GM03348 (cell line): ENCODE measurements at places on chromosomes 4 and X.

DNA sequence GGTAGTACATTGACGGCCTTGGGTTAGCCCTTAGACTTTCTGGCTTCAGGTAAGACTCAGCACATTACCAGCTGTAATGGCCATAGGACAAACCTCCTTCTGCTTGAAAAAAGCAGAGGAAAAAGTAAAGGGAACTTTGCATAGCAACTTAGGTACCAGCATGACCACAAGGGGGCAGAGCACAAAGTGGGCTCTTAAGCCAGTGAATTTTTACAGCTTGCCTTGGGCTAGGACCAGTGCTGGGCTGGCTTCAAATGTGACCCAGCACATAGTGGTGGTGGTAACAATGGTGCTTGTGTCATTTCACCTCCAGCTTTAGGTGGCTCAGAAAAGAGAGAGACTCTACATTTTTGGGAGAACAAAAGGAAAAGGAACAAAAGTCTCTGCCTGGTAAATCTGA, 66.1 kb downstream of the KLHL4 start:
- no peak for DNase-seq

DNA sequence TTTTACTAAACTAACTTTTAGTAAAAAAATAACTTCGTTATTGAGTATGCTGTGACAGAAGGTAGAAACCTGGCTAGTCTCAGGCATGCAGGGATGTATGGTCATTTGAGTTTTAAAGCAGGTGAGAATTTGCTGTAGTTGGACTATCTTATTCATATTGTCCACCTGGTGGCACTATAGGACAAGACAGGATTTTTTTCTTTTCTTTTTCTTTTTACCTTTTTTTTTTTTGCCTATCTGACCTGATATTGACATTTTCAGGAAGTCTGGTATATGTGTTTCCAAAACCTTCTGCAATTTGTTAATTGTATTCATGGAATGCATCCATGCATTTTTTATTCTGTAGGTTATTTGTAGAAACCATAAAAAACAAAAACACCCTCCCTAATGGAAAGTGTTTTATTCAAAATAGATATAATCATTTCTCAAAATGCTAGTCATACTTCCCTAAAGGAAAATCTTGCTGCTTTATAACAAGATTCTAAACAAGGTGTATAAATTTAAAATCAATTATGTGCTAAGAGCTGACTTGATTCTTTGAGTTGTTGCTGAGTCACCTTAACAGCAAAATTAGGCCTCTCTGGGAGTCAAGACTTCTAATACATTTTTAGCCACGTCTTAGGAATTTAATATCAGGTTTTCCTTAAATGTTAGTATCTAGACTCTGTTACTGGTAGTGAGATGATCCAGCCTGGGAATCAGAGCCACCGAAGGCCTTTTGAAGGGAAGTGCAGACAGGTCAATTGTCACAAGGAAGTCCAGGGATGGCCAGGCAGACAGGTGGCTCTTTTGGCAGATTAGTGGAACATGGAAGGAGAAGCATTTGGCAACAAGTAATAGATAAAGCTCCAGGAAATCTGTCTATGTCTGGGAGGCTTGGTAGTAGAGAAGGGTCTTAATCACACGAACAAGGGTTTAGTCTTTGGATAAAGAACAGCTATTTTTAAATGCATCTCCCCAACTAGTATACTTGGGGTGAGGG, 201.3 kb upstream of the GNPDA2 start:
- DNase-seq: peak; percentile 3

DNA sequence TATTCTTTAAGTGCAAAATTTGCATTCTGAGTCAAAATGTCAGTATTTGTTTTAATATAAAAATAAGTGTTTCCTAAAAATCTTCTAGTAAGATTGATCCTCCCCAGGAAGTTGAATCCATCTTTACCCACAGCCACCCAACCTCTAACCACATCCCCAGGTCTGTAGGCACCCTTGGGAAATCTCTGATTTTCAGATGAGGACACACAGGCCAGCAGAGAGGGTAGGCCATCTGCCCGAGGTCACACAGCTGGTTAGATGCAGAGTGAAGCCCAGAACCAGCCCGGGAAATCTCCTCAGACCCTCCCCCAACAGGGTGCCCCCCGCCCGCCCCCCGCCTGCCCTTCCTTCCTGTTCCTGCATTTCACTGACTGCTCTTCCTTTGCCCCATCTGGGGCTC, 277.5 kb downstream of the FBXW7 start:
- DNase-seq: no peak

DNA sequence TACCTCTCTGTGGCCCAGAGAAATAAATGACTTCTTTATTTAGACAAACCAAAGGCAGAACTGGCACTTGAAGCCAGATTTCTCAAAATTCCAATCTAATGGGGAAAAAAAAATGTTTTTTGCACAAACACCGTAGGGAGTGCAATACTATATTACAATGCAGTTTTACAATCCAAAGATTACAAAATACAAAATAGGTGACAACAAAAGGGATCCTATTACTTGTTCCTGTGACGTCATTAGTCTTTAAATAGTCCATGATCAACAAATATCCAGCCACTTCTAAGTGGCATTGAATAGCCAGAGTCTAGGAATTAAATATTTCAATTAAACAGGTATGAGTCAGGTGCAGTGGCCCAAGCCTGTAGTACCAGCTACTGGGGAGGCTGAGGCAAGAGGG, 3.0 kb upstream of the APBB2 start:
- DNase-seq: no peak

GRCh38 chr4:122577808-122578781, 42.8 kb downstream of the IL21 start:
- peak; percentile 58 for DNase-seq

GRCh38 chr4:15882675-15883086, 55.9 kb downstream of the FGFBP1 start:
- DNase-seq: peak; percentile 69

DNA sequence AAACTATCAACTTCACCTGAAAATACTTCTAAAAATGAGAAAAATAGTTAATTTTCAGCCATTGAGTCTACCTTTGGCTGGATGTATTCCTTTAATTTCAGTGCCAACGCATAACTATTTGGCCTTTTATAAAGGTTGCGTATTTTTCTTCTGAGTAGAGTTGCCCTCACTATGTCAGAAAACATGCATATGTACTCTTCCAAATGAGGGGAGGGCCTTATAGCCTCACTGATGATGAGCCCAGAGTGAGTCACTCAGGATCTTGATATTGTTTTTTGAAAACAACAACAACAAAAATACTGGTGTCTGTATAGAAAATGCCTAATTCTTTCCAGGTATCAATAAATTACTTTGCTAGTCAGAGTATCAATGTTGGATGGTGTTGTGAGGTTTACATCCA, 349.3 kb downstream of the FBXO8 start:
- no peak for DNase-seq

DNA sequence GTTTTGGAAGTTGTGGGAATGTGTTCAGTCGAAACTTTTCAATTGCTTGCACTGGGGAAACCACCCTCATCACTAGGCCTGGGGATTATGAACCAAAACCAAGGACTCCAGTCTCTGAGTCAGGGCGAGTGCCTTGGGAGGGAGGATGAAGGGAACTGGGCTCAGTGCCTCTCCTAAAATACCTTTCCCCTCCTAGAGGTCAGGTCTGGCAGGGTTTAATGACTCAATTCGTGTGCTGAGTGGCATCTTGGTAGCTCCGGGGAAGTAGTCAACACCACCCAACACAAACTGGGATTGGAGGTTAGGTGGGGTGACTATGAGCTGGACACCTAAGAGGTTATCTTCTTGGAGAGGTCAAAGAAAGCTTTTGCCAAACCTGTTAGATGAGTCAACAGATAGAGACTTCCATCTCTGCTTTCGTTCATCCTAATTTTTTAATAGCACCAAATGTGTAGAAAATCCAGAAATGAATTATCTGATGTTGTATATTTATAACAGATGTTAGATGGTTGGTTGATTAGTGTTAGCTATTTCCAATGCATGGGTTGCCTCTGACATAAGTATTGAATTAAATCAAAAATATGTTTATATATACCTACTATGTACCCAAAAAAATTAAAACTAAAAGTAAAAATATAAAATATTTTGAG, 202.8 kb downstream of the SHROOM3 start:
- DNase-seq: peak; percentile 58

DNA sequence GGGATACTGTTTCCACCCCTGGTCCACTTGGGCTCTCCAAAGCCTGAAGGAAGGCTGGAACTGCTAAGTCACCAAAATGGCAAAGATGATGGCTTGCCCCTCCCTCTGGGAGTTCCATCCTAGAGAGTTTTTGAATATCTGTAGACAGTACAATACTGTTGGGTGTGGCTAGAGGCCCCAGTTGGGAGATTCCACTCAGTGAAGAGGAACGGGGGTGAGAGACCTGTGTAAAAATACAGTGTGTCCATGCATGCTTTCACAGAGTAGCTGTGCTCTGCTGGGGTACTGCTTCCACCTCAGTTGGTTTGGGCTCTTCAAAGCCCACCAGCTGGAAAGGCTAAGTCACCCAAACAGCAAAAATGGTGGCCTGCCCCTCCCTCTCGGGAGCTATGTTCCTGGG, 109.8 kb upstream of the APOOL start:
- DNase-seq: no peak

DNA sequence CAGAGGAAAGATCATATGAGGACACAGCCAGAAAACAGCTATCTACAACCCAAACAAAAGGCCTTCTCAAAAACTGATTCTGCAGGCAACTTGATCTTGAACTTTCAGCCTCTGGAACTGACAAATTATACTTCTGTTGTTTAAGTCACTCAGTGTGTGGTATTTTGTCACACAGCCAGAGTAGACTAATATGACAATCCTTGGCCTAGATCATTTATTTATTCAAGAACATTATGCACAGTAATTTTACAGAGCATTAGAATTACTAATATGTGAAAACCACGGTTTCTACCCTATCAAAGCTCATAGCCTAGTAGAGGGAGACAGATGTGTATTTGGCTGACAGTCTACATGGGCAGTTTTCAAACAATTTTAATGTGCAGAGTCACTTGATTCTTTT, 167.8 kb upstream of the PCDH18 start:
- no peak for DNase-seq

DNA sequence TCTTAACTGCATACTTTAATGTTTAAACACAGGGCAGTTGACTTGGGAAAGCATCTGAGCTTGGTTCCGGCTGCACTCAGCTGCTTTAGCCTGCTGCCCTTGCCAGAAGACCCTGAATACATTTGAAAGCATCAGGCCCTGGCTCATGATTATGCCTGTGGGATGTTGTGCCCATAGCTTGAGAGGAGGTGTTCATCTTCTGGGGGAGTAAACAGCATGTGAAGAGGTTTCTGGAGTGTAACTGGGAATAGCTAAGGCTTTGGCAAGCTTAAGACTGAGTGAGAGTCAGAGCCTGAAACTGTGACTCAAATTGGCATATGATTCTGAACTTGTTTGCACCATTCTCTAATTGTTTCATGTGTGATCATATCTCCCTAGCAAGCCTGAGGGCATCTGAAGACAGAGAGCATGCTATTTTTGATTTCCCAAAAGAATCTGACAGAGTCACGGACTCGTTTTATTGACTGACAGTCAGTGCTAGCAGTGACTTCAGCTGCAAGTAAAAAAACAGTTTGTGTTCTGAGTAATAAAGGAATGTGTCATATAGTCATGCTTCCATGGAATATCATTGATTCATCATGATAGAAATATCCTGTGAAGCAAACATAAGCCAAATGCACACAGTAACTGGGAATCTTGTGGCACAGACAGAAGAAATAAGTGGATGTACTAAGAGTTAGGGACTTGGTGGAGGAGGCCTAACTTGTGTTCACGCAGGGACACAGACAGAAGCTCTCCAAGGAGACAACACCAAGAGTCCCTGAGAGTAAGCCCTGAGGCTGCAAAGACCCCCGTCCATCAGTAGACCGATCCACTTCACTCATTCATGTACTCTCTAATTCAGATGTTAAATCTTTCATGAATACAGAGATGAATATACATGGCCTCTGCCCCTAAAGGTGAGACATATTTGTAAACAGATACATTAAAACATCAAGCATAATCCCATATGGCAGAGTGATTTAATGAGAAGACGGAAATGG, 100.7 kb downstream of the SYNPO2 start:
- DNase-seq: peak; percentile 74

GRCh38 chr4:155510771-155511170, 134.0 kb upstream of the MAP9 start:
- no peak for DNase-seq
